ENCODE measurements at places on chromosomes 5 and 9.
A peak's percentile ranks its signal among the peaks of the same experiment; 100 is the strongest.

- DNase-seq: no peak
Measured at GRCh38 chr5:66717455-66718373, 121.5 kb downstream of the MAST4 start.

DNA sequence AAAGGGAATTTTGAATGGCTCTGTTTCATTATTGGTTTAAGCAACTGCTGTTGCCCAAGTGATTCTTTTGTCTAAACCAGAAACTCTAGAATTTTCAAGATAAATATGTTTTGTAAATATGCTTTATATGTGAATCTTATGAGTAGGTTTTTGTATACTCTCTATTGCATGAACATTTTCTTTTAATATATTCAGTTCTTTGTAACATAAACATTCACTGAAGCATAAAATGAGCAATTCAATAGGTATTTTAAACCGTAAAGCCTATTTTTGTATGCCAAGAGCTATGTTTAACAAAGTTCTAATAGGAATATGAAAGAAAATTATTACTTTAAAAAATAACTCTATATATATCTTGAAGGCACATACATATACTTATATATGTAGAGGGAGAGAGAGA, 293.1 kb downstream of the PSAT1 start:
- DNase-seq: no peak

GRCh38 chr5:37893434-37894134, 53.7 kb upstream of the GDNF start:
- DNase-seq: no peak

DNA sequence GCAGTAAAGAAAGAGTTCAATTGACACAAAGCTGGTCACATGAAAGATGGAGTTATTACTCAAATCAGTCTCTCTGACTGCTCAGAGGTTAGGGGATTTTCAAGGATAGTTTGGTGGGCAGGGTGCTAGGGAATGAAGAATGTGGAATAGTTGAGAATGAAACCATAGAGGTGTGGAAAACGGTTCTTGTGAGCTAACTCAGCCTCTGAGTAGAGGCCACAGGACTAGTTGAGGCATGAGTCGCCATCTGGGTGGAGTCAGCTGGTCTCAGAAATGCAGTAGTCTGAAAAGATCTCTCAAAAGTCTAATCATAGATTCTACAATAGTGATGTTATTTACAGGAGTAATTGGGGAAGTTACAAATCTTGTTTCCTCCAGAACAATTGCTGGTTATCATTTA, 178.9 kb upstream of the SPEF2 start:
- no peak for DNase-seq

DNA sequence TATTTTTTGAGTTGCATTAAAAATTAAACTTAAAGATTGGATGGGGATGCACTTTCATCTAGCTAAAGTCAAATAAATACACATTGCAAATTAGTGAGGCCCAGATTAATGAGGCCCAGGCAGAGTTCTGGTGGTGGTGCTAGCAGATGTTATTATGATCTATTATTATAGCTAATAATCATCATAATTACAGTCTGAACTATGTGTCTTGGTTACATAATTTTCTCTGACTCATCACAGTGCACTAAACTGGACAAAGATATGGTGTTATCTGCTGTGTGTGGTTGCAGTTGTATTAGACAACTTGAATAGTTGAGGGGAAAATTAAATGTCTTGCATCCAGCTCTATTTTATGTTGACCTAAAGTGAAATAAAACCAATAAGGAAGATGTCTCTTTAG, 568.8 kb downstream of the TLR4 start:
- DNase-seq: no peak

- no peak for DNase-seq
Measured at GRCh38 chr9:97293818-97294217, 13.6 kb upstream of the CCDC180 start.

DNA sequence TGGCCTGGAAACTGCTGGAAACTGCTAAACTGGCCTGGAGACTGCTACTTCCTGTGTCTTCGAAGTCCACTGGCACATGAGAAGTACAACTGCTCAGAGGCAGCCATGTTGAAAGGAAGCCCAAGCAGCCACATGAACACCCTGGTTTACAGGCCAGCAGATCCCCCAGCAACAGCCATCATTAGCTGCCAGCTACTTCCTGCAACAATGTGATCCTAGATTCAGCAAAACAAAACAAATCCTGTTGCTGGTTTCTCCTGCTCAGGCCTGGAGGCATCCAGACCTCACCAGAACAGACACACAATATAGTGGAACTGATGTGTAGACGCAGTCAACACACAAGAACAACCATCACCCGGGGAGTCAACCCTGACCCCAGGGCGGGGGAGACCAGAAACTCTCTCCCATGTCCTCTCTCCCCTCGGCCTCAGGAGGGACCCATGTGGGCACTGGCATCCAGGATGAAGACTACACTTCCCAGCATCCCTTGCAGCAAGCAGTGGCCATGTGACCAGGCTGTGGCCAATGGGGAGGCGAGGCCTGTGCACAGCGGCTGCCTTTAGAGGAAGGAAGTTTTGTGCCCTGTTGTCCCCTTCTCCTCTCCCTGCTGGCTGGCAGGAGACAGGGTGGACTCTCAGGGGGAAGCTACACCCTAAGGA, 9.2 kb upstream of the LCN15 start:
- DNase-seq: no peak

DNA sequence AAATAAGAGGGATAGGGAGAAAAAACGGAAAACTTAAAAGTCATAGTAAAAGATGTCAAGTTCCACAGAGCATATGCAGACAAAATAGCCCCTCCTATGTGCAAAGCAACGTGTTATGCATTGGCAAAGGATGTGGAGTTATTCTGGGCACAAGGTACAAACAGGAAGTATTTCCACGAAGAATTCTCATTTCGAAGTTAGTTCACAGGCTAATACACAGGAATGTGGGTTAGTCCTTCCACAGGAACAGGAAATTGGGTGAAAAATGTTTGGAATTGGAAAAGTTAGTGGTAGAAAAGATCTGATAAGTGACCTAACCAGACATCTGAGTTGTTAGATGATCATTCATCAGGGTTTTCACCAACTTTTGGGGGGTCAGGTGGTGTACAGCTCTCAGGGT, 326.6 kb downstream of the EBF1 start:
- no peak for DNase-seq

- DNase-seq: no peak
Measured at GRCh38 chr5:26329562-26330189, 708.7 kb downstream of the CDH9 start.

- DNase-seq: no peak
Measured at GRCh38 chr9:134287591-134288491, 38.4 kb upstream of the RXRA start.

- DNase-seq: no peak
Measured at GRCh38 chr5:171867786-171868185, 82.2 kb downstream of the SMIM23 start.

DNA sequence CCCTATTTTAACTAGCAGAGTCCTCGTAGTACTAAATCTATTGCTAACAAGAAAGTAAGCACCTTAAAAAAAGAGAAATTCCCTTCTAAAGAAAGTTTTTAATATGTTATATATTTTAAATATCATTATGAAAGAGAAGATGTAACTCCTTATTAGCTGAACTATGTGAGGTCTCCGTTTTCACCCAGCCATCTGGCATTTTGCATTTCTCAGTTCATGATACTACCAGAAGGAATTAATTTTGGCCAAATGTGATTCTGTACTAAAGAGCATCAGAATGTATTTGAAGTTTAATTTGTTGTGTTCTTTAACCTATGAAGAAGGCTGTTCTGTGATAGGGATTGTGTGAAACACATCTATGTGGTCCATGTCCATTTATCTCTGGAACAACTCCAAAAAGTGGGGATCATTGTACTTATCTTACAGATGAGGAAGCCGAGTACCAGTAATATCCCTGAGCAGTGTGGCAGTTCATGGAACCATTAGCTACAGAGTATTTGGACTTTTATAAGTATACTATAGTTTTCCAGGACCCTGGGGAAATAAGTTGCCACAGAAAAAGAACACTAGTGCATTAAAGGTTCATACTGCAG, 29.8 kb downstream of the TNFAIP8 start:
- DNase-seq: no peak

- DNase-seq: no peak
Measured at GRCh38 chr5:137393196-137393993, 105.7 kb downstream of the SPOCK1 start.

DNA sequence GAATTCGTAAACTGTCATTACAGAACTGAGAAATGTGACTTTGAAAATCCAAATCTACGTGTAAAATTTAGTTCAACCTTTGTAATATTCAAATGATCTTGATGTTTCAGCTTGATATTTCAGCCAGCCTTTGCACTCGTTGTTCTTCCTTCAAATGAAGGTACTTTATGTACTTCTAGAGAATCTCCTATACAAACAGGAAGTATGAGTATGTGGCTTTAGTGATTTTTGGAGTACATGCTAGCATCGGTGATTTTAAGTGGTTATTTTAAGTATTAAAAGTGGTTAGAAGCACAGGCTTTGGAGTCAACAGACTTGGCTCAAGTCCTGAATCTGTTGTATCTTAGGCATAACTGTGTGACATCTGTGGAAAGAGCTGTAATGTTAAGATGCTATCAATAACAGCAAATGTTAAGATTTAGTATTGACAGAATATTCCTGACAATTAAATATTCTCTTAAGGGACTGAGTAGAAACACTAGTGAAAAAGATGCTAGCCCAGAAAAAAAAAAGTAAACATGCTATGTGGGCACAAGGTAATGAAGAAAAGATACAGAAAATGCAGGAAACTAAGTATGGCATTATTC, 398.0 kb downstream of the ADGRV1 start:
- DNase-seq: no peak

DNA sequence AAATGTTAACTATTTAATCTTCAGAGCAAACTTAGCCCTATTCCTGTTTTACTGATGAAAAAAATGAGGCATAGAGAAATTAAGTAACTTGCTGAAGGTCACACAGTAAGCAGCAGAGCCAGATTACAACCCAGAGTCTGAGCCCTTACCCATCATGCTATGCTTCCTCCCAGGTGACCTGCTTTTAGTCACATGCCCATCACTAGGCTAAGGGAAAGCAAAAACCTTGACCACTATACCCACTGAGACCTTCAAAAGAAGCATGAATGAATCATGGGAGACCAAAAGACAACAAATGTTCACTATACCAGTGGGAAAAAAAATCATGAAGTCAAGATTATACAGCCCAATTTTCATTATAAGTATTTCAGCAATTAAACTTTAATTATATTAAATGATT, 5.3 kb upstream of the HAUS6 start:
- no peak for DNase-seq

DNA sequence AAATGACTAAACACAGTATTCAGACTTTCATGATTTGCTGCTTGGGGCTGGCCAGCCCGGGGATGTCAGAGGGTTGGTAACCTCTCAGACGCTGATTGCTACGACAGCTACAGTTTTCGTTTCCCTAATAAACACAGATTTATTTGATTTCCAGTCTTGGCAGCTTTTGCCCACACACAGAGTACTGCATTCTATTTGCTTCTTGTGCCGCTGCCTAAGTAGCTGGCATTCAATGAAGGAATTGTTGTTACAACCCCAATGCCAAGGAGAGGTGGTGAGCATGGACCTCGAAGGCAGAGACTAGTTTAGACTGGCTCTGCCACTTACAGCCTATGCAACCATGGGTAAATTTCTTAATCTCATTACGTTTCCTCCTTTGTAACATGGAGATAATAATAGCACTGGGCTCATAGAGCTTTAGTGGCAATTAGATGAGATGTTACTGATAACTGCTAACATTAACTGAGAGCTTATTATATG, 247.1 kb upstream of the PANK3 start:
- DNase-seq: no peak

DNA sequence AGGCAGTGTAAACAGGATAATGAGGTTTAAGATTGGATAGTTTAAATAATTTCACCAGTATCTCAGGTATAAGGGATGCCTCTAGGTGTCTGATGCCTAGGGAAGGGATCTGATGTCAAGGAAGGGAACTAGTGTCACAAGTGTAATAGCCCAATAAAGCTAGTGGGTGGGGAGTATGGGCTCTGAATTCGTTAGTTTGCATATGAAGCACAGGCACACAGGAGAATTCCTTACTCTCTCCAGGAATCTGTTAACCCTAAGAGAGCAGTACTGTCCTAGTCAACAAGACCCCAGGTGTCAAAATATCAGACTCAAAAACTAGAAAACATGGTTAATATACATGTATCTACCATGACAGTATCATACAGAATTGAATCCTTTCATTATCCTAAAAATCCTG, 352.5 kb upstream of the CYLC2 start:
- no peak for DNase-seq

GRCh38 chr5:134411228-134411545, 494 bp downstream of the CDKN2AIPNL start:
- no peak for DNase-seq

- no peak for DNase-seq
Measured at GRCh38 chr5:73906277-73906676, 280.3 kb downstream of the ARHGEF28 start.

GRCh38 chr5:151317871-151318270, 14.3 kb upstream of the SLC36A3 start:
- DNase-seq: no peak

- DNase-seq: no peak
Measured at GRCh38 chr9:12884736-12885395, 110.0 kb downstream of the LURAP1L start.

- DNase-seq: no peak
Measured at GRCh38 chr9:2291980-2292704, 277.0 kb downstream of the SMARCA2 start.

- DNase-seq: no peak
Measured at GRCh38 chr5:97600486-97600885, 417.4 kb upstream of the RIOK2 start.

DNA sequence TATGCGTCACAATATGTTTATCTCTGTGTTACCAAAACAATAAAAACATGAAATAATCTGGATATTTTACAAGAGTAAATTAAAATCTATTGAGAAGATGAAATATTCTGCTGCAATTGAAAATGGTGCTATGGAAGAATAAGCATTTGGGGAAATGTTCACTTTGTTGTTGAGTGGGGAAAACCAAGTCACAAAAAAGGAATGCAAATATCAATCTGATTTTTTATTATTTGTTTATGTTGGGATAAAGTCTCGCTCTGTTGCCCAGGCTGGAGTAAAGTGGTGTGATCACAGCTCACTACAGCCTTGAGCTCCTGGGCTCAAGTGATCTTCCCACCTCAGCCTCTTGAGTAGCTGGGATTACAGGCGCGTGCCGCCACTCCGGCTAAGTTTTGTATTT, 8.6 kb upstream of the F2RL1 start:
- DNase-seq: no peak

GRCh38 chr9:120857481-120857880, 14.8 kb upstream of the PSMD5 start:
- DNase-seq: no peak

- DNase-seq: no peak
Measured at GRCh38 chr9:93141771-93142483, 7.9 kb upstream of the NINJ1 start.

GRCh38 chr5:61184708-61185107, 22.4 kb upstream of the SMIM15 start:
- no peak for DNase-seq

GRCh38 chr9:21317956-21318923, 13.1 kb upstream of the IFNA5 start:
- DNase-seq: peak; percentile 13

DNA sequence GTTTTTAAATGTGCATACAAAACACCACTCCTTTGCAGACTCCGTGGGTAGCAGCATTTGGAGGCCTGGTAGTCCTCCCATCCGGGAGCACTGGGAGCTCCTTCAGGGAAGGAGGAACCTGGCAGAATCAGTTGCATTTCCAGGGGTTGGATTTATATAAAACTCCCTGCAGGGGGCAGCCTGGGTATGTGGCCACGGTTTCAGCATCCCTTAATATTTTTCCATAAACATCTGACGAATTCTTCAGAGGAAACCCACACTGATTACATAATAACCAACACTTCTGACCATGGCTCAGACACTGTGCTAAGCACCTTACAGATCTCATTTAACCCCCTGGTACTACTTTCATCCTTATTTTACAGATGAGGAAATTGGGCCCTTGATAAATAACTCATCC, 6.1 kb upstream of the AFAP1L1 start:
- no peak for DNase-seq
